ENCODE measurements at places on chromosomes 5 and 9.

DNA sequence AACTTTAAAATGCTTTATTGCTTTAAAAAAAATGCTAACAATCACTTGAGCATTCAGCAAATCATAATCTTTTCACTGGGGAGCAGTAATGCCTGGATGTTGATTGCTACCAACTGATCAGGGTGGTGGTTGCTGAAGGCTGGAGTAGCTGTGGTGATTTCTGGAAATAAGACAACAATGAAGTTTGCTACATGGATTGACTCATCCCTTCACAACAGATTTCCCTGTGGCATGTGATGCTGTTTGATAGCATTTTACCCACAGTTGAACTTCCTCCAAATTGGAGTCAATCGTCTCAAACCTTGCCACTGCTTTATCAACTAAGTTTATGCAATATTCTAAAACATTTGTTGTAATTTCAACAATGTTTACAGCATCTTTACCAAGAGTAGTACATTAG lies 83.3 kb downstream of the MLLT3 start:
- DNase-seq, result no peak

GRCh38 chr5:31664566-31664965 lies 25.6 kb downstream of the PDZD2 start:
- DNase-seq, result no peak

DNA sequence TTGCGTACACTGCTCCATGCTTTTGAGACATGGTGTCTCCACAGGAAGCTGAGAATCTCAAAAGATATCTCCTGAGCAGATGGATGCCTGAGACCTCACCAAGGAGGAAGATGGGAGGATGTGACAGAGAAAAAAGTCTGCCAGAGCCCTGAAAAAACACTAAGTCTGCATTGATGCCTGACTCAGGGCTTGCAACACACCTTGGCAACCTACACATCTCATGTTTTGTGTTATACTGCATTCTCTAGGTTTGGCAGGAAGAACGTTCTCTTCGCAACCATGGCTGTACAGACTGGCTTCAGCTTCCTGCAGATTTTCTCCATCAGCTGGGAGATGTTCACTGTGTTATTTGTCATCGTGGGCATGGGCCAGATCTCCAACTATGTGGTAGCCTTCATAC lies 19.2 kb downstream of the SLC22A4 start:
- no peak for DNase-seq

DNA sequence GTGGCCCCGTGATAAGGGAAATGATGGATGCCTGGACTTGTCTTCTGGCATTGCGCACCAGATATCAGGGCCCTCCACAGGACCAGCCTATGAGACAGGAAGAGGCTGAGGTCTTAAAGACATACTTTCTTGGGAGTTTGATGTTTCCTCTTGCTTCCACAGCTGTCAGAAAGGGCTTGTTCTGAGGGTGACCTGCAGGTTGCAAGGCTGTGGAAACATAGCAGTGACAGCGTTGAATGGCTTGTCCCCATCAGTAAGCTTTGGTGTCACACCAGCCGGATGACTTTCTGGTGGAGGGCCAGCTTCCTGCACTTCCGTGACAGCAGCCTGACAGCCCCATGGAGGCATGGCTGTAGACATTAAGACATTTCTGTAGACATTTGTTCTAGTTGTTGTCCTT lies 143.2 kb downstream of the C9orf152 start:
- no peak for DNase-seq

- no peak for DNase-seq
Measured at GRCh38 chr9:13446938-13447842, 167.7 kb upstream of the MPDZ start.

DNA sequence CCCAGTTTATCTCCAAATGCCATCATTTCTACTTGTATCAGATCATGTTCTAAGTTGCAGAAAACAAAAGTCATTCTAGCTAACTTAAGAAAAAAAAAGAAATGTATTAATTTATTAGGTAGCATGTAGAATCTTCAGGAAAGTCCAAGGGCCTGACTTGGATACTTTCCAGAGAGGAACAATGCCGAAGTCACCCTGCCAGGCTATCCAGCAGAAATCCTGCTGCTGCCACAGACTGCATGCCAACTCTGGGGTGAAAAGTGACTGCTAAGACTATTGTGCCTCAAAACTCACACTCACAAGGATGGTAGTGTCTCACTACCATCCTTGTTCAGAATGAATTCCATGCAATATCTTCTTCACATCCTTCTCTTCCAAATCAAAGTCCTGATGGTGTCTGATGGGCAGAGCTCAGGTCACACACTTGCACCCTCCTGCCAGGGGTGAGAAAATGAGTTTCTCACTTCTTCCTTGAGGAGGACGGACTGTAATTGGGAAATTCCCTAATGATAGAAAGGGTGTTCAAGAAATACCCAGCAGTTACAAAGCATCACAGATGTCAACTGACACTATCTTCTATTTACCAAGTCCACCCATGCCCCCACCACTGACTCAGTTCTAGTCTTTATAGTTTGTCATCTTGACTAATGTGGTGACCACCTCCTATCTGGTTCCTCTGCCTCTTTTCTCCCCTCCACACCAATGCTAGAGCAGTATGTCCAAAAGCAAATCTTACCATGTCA lies 279.4 kb downstream of the CWC27 start:
- DNase-seq, result no peak

DNA sequence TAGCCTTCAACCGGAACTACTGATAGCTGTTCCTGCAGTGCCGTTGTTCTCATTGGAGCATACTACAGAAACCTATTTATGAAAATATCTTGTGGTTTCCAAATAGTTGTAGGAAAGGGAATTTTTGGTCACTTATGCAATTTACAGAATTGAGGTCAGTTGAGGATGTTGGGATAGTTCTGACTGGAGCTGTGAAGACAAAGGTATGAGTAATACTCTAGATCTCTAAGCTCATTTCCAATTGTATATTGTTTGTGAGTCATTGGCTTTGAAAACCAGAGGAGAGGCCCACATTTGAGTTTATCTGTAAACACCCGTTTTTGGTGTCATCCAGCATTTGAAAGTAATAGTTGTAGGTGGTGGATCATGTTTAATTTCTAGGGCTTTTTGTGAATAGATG lies 561.3 kb upstream of the WWC1 start:
- DNase-seq, result no peak

GRCh38 chr9:114017741-114018715 lies 60.1 kb downstream of the AMBP start:
- DNase-seq, result no peak

- peak; percentile 80 for DNase-seq
Measured at GRCh38 chr5:147188200-147189108, 46.4 kb upstream of the STK32A start.

DNA sequence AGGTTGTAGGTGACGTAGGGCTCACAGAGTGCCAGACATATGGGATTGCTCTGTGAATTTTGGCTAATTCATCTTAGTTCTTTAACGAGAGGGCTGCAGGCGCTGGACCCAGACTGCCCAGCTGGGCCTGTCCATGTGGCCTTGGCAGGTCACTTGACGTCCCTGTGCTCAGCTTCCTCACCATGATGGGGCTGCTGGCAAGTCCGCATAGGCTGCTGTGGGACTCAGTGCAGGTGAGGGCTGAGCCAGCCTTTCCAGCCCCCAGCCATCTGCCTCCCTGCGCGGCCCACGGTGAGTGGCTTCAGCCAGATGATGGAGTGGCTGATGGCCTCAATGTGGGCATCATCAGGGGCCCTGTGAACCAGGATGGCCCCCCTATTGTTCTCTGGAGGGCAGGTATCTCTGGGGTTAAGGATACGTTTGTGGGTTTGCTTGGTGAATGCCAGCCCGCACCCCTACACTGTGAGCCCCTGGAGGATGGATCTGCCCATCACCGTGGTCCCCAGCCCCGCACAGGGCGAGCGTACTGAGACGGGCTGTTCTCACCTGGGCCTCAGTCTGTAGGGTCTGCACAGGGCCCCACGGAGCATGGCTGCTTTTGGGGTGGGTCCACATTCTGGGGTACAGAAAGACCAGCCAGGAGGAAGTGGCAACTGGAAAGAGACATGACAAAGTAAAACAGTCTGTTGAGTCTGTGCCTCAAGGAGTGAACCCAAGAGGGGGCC lies 3.7 kb downstream of the CARD19 start:
- DNase-seq, result no peak

GRCh38 chr5:91145333-91145620 lies 237.8 kb downstream of the ARRDC3 start:
- no peak for DNase-seq

GRCh38 chr5:168962306-168962705 lies 338.6 kb downstream of the SLIT3 start:
- no peak for DNase-seq

DNA sequence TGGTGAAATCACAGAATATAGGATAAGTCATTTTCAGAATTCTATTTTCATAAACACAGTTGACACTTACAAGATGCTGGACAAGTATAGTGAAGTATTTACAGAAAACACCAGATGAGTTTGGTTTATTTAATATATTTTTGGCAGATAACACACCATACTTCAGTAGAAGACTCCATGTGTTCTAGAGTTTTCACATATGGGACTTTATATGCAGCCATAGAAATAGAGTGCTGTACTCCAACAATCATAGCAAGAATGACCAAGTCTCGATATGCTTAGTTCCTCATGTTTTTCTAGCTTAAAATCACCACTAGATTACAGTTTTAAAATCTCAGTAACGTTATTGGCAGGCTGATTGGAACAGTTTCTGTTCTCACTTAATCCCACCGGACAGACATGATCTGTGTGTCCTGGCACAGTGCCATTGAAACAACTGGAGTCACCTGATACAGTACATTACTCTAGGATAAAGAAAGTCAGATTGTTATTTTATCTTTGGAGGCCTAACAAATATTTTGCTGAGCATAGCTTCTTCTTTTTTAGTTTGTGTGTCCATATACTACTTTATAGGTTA lies 45.8 kb upstream of the ERBIN start:
- DNase-seq, result no peak

DNA sequence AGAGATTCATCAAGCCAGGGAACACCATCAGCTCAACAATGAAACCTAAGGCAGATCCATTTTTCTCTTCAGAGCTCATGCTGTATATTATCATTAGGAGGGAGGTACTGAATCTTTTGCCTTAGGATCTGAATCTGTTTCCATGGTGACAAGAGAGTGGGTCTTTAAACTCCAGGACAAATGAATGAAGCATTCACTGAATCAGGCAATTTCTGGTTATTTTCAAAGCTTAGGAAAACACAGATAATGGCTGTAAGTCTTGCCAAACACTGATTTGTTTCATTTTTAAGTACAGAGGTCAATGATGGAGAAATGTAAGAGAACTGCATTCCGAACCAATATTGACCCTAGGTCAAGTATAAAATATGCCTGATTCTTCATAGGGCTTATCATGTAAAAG lies 84.9 kb downstream of the GNA14 start:
- no peak for DNase-seq

DNA sequence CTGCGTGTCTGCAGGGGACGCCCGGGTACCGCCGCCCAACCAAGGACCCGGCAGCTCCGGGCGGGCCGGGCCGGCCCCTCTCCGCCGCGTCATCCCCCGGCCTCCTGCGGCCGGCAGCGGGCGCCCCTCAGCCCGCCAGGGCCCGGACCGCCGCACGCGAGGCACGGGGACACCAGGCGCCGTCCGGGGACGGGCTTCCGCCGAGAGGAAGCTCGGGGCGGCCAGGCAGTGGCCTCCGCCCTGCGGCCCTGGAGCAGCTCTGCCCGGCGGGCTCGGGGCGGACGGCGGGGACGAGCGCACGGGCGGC lies 373 bp downstream of the FBXW5 start:
- no peak for DNase-seq

GRCh38 chr9:135552698-135553171 lies 6.8 kb downstream of the OBP2A start:
- no peak for DNase-seq

DNA sequence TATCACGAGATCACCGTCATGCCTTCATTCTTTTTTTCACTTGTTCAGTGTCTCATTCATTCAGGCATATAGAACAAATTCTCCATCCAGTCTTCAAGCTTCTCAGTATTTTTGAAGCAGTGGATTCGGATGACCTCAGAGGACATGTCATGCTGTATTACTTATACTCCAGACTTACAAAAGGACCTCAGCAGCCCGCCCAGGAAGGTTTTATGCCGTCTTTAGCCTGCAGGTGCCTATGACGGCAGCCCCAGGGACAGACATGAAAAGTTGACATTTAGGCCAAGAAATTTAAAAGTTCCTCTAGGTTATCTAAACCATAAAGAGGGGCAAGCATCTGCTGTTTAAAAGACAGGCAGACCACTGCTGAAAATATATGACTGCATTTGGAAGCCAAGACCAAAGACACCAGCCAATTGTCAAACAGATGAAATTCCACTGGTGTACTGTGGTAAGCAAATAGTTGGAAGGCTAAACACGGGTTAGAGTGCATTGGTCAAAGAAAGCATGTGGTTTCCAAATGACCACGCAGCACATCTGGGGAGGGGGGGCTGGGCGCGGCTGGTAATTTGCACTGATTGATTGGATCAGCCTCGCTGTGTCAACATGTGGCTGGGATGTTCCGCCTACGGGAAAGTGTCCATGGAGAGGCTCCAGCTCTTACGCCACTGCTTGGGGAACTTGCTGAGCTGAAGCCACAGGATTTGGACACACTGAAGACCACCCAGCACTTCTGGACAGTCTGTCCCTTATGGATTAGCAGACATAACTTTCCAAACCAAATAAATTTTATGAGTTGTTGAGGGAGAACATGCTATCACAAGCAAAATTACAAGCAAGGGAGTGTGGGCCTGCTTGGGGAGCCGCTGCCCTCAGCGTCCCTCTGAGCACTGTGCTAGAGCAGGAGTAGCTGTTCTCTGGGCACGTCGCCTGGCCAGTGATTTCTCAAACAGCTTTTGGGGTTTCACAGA lies 173.6 kb downstream of the FANCC start:
- no peak for DNase-seq

GRCh38 chr5:137022043-137022442 lies 477.1 kb downstream of the SPOCK1 start:
- no peak for DNase-seq

DNA sequence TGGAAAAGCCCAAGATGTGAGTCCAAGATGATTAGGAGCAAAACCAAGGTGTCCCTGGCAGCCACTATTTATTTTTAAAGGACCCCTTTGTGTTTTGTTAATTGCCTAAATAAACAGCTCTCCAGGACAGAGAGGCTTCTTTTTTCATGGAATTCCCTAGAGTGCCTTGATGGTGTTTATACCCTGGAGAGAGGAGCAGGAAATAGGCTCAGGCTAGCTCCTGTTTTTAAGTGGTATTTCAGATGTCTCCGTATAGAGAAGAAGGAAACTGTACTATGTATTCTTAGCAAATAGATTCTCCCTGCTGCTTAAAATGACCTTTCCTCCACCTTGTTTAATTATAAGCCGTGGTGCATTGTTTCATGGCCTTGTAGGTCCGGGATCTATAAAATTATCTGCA lies 292.4 kb downstream of the CD180 start:
- no peak for DNase-seq

All from NCI-H1694 (cell line).